ENCODE measurements at places on chromosomes 11 and 22.

GRCh38 chr11:2259897-2260451 lies 10.4 kb downstream of the ASCL2 start:
- no peak for DNase-seq

- peak; percentile 87 for DNase-seq
Measured at GRCh38 chr11:68954836-68955606, 25.8 kb downstream of the MRGPRD start.

DNA sequence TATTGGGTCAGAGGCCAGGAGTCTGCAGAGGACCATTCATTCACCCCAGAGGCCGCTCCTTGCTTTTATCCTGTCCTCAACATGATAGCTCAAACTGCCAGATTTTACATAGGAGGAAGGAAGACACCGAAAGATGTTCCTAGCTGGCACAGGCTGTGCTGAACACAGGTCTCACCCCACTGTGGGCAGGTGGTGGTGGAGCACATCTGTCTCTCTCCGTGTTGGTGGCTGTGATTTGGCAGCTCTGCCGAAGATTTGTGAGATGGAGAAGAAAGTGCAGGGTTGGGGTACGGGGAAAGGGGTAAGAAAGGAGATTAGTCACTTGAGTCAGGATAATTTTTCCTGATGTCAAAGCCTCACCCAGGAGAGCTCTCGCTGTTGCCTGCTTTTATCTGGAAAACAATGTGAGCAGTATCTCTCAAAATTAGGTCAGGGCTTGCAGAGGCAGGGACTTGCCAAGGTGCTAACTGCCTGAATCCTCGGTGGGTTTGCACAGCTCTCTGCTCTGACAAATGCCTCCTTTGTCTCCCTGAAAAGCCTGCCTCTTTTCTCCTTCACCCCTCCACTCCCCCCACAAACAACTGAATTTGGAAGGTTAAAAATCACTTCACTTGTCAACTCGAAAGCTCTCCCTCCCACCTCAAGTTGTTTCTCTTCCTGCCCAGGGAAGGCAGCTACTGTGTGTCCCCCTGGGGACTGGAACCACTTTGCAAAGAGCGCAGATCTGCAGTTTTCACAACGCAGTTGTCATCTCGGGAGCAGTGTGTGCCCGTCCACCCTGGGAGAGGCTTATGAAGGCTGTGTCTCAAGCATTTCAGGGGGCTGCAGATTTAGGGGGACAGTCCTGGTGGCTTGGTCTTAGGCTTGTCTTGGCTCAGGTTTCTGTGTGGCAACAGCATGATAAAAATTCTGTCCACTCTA lies 299.7 kb downstream of the ST3GAL4 start:
- DNase-seq: no peak

DNA sequence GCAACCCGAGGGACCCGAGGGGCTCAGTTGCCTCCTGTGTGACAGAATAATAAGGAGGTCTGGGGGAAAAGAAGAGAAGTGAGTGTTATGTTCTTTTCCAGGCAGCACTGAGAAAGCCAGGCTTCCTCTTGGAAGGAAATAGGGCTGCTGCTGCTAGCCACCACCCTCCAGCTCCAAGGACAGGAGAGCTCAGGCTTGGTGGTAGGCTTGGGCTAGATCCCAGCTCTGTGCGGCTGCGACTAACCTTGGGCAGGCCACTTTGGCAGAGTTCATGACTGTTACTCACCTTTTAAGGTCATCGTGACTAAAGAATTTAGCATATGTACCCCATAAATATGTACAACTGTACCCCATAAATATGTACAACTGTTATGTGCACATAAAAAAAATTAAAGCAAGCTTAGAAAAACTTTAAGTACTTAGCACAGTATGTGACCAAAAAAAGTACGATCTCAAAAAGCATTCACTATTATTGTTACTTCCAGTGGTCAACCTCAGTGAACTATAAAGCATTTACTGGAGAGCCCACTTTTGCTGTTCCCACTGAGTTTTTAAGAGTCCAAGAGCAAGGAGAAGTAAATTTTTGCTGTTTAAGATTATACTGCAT lies 124.7 kb upstream of the POU2AF2 start:
- no peak for DNase-seq

- no peak for DNase-seq
Measured at GRCh38 chr11:26420331-26420730, 88.4 kb downstream of the ANO3 start.

Data from common myeloid progenitor, CD34-positive (primary cell).